ENCODE measurements at places on chromosomes 7 and 10.

DNA sequence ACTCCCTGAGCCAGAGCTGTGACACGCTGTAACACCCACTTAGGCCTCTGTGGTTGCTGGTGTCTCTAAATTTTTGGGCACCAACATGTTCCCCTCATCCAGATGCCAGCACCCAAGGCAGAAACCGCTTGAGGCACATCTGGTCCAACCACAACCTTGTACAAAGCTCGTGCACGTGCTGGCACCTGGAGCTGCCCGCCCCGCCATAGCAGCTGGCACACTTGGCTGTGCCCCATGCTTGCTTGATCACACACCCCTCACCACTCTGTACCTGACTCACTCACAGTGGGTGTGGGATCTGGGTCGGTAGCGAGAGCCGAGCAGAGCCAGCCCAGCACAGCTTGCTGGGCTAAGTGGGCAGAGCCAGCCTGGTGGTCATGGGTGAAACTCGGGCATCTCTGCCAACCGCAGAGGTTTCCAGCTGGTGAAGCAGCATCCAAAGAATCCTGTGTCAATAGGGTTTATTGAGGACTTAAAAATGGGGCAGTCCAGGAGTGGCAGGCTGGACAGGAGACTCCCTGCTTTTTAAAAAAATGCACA lies 1210.4 kb downstream of the TYW1 start:
- DNase-seq, result no peak

- DNase-seq, result no peak
Observed at GRCh38 chr7:47420122-47420780, 161.7 kb downstream of the TNS3 start.

- DNase-seq, result no peak
Observed at GRCh38 chr7:81031996-81032395, 113.1 kb upstream of the SEMA3C start.

DNA sequence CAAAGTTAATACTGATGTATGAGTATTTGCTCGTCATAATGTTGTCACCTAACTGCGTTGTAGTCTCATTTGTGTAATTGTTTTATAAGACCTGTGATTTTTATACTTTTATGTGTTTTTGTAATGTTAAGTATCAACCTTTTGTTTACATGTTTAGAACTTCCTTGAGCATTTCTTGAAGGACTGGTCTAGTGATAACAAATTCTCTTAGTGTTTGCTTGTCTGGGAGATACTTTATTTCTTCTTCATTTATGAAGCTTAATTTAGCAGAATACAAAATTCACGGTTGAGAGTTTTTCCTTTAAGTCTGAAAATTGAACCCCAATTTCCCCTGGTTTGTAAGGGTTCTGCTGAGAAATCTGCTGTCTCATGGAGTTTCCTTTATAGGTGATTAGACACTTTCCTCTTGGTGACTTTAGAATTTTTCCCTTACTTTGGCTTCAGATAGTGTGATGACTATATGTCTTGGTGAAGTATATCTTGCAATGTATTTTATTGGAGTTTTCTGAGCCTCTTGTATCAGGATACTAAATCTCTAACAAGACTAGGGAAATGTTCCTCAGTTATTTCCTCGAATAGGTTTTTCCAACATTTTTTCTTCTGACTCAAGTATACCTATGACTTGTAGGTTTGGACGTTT lies 154.9 kb downstream of the WDR11 start:
- no peak for DNase-seq

DNA sequence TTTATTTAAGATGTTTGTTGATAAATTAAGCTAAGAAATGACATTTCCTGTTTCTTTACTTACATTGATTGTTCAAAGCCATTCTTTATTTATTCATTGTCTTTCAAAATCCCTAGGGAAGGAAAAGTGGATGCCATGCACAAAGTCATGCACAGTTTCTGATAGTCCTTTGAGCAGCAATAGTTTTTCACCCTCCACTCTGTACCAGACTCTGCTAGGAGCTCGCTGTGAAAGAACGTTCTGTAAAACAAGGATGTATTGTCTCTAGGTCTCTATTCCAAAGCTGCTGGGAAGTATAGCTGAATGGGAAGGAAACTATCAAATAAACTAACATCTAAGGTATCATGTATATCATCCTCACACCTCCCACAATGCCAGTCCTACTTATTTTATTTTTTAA lies 7.8 kb upstream of the NOC3L start:
- DNase-seq, result no peak

DNA sequence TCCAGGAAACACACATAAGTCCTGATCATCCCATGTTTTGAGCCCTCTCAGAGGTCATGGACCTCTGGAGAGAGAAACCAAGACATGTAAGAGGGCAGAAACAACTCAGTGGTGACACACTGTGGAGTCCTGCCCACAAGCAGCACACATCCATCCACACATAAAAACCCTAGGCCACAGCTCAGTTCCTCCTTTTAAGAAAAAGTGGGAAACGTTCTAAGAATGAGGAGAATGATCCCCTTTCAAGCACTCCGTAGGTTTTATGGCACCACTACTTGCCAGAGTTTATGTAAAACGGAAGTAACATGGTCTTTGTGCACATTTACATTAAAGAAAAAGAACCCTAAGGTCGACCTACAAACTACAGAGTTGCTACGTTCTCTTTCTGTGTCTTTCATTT lies 19.9 kb downstream of the ATAD1 start:
- DNase-seq, result no peak

DNA sequence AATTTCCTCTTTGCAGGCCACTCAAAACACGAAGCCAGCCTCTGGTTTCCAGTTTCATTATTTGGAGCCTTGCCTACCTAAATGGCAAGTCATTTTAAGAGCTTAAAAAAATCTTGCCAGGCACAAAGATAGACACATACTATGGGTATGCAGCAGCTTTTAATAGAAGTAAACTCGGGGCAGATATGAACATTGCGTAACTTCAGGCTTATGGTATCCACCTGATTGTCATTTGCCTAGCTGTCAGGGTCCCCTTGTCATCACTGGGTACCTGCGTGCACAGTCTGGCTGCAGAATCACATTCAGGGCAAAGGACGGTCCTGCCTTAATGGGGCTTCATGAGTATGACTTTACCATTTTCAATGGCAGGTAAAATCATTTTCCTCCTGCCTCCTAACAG lies 466.1 kb upstream of the NRP1 start:
- DNase-seq, result no peak

GRCh38 chr10:124308811-124309210 lies 109.9 kb downstream of the OAT start:
- DNase-seq, result no peak

- DNase-seq, result no peak
Observed at GRCh38 chr10:46236941-46237681, 49.7 kb upstream of the ANTXRL start.

DNA sequence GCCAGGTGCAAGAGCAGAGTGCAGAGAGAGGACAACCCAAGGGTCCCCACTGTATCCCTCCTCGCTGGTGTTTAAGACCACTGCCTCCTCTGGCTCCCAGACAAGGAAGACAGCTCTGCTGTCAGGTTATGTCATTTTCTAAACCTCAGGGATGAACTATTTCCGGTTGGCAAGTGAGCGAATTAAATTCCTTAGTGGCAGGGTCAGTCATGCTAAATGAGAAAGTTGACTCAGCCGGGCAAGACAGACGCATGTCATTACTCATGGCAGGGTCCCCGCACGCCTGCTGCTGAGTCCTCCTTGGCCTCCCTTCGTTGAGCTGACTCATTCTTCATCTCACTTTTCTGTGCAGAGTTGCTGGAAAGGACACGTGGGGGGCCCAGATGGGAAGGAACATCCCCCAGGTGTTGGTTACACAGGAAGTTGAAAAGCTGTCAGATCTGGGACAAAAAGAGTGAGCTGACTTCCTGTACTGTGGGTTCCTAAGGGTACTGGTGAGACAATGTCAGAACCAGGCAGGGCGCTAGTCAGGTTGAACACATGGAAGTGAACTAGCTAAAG lies 47.1 kb upstream of the UCN3 start:
- no peak for DNase-seq

- no peak for DNase-seq
Observed at GRCh38 chr10:113709221-113709838, 29.6 kb downstream of the CASP7 start.

DNA sequence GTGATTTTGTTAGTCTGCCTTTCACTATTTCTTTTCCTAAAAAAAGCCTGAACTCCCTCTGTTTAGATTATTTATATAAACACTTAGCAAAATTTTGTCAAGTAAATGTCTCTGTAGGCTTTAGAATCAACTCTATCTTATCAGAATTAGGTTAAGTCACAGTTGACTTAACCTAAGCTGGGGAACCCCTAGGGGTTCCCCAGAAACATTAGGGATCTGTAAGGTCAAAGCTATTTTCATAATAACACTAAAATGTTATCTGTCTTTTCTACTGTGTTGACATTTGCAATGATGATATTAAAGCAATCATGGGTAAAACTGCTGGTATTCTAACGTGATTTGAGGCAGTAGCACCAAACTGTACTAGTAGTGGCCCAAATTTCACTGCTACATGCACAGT lies 24.3 kb downstream of the DYNC1I1 start:
- DNase-seq, result no peak

GRCh38 chr10:103885617-103886016 lies 30.2 kb upstream of the SH3PXD2A start:
- no peak for DNase-seq

- DNase-seq, result no peak
Observed at GRCh38 chr7:6317797-6318438, 45.5 kb upstream of the CYTH3 start.

DNA sequence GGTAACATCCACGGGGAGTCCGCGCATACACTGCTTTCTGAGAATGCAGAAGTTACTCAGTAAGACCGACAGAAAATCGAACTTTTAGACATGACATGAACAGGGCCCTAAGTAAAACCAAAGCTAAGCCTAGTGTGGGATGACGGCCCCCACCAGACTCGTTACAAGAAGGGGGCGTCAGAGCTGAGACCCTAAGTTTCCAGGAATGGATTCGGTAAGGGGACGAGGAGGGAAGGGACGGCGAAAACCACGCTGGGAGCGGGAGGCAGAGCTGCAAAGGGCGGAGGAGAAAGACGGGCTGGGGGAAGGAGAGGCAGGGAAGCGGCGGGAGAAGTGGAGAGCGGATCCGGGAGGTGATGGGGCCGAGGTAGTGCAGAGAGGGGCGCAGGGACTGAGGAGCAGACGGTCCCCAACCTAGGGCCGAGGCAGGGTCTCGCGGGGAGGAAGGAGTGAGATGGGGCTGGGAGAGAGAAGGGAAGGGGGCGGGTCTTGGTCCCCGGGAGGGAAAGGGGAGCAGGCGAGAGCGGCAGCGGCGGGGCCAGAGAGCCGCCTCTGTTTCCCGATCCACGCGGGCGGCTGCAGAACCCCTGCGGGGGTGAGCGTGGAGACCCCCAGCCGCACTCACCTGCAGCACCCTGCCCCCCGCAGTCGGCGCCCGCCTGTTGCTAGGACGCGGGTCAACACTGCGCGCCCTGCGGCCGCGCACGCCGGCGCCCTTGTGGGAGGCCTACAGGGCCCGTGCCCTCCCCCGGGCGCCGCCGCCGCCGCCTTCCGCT lies 513 bp downstream of the ODAD2 start:
- no peak for DNase-seq

Measured in GM12892 (cell line).